Left renal pelvis (tissue), 4 donors: ENCODE measurements at places on chromosomes 2 and 18.

DNA sequence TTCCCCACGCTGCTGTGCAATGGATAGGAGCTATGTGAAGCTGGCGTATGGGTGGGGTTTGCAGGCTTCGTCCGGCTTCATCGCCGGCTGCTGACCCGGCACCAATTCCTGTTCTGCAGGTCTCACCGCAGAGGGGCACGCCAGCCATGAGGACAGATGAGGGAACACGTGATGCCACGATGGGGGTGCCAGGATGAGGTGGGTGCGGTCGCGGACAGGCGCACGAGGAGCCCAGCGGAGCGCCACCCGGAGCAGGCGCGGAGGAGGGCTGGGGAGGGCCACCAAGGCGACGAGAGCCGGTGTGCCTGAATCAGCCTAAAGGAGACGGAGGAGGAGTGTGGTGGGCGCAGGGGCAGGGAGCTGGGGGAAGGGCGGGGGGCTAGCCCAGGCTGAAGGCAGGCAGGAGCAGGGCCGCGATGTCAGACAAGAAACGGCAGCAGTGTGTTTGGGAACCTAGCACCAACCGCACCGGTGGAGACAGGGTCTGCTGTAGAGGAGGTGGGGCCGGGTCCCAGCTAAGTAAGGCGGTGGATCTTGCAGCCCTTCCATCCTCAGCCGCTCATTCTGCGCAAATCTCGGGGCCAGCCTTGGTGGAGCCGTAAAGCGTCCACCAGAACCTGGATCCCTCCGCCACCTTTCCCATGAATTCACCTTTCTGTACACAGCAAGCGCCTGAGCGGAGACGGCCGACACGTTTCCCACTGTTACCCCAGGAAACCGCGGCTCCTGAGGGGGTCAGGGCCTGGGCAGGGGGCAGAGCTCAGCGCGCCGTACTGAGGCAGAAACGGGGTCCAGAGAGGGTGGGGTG is 17.0 kb upstream of the CD8A start:
- DNase-seq, result peak; percentile 28

DNA sequence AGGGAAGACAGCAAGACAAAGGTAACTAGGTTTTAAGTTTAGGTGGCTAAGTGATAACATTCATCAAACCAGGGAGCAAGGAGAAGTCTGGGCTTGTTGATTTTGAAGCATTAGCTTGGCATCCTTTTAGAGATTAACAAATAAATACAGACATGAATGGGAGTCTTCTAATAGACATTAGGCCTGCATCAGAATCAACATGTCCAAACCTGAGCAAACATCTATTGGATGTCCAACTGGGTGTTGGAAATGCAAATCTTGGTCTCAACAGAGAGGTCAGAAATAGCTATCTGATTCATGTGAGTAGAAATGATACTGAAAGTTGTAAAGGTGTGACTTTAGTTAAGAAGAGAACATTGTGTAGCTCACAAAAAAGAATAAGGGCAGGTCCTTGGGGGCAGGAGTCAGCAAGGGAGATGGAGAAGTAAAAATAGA is 85.5 kb upstream of the RND3 start:
- no peak for DNase-seq

DNA sequence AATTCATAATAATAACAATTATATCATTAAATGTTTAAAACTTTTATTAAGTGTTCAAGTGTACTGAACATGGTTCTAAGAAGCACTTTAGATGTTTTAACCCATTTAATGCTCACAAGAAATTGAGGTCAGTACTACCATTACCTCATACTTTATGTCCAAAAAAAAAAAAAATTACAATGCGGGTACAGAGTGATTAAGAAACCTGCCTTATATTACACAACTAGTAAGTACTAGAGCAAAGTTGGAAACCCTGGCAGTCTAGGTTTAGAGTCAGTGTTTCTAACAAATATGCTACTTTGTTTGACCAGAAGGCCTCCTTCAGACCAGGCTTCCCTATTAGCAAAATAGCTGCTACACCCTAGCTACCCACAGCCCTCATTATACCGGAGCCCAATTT is 28.5 kb downstream of the PLEKHM3 start:
- DNase-seq, result no peak

- DNase-seq, result no peak
Measured at GRCh38 chr18:73563901-73564472, 583.6 kb downstream of the FBXO15 start.

- no peak for DNase-seq
Measured at GRCh38 chr2:221309892-221310583, 262.1 kb downstream of the EPHA4 start.

GRCh38 chr18:35144698-35145097 is 96.1 kb upstream of the ZNF397 start:
- DNase-seq, result no peak

GRCh38 chr2:186590759-186591505 is 1.1 kb downstream of the ITGAV start:
- DNase-seq, result no peak

DNA sequence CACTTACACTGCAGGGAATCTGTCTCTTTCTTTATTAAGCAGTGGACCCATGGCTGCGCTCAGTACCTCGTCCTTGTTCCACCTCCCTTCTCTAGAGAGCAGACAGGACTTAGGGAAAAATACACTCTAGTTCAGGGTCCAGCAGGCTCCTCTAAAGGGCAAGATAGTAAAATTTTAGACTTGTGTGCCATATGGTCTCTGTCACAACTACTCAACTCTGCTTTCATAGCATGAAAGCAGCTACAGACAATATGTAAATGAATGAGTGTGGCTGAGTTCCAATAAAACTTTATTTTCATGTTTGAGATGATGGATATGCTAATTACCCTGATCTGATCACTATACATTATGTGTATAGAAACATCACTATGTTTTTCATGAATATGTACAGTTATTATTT is 163.1 kb downstream of the BABAM2 start:
- DNase-seq, result no peak

- DNase-seq, result no peak
Measured at GRCh38 chr18:47985866-47986265, 55.4 kb upstream of the SMAD2 start.

DNA sequence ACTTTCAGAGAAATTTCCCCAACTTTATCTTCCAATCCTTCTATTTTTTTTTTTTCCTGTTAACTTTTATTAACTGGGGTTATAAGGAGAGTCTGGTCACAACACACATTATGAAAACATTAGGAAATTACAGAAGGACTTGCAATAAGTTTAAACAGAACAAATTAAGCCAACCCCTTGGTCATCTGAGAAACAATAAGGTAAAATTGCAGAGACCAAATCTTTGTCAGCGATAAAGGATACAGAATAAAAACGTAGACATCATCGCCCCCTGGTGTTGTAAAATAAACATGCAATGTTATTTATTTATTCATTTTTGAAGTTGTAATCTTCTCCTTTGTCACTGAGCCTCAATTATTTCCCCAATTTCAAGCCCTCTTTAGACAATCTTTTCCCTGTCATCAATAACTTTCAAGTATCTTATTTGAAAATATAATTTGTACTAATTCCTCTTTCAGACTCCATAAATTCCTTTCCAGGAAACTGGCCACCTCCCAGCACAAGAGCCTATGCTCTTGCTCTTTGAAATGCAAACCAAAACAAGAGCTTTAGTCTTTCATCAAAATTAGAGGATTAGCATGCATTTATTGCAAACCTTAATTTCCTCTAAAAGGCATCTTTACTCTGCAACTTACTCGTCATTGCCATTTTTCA is 19.5 kb downstream of the G6PC2 start:
- DNase-seq, result no peak

DNA sequence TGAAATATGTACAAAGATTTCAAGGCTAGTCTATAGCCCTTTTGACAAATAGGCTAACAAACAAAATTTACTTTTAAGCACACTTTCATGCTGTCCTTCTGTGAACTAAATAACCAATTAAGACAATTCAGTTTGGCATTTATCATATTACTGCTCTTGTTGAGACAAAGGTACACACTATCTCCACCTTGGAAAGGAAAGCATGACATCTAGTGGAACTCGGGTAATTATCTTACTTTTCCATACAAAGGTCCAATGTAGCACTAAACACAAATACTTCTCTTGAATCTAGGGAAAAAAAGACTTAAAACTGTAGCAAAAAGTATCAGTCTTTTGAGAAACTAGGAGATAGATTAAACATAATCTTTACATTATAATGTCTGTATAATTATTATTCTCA is 125.0 kb upstream of the CD226 start:
- no peak for DNase-seq

GRCh38 chr2:222575618-222576017 is 80.3 kb downstream of the FARSB start:
- no peak for DNase-seq

DNA sequence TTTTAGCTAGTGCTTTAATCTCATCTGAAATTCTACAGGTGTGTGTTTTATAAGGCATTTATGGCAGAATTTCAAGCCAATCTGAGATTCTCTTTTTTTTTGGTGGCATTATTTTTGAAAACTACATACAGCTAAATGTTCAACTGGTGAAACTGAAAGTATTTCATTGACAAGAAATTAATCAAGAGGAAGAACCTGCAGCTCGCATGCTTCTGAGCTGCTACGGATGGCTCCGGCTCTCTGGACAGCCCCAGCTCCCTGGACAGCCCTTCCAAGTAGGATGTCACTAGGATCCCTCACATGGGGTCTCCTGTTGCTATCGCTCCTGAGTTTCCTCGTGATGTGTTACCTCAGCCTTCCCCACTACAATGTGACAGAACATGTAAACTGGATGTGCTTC is 46.4 kb downstream of the AAK1 start:
- no peak for DNase-seq

GRCh38 chr2:239833269-239834109 is 191.7 kb downstream of the NDUFA10 start:
- no peak for DNase-seq

DNA sequence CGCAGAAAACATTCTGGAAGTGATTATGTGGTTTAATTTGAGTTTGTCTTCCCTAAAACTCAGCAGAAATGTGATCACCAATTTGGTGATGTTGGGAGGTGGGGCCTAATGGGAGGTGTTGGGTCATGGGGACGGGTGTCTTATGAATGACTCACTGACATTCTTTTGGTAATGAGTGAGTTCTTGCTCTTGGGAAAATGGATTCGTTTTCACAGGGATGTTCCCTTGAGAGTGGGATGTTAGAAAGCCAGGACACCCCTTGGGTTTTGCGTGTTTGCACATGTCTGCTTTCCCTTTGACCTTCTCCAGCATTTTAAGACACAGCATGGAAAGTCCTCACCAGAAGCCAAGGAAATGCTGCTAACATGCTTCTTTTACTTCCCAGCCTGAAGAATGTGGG is 321.5 kb upstream of the NT5C1B start:
- no peak for DNase-seq

DNA sequence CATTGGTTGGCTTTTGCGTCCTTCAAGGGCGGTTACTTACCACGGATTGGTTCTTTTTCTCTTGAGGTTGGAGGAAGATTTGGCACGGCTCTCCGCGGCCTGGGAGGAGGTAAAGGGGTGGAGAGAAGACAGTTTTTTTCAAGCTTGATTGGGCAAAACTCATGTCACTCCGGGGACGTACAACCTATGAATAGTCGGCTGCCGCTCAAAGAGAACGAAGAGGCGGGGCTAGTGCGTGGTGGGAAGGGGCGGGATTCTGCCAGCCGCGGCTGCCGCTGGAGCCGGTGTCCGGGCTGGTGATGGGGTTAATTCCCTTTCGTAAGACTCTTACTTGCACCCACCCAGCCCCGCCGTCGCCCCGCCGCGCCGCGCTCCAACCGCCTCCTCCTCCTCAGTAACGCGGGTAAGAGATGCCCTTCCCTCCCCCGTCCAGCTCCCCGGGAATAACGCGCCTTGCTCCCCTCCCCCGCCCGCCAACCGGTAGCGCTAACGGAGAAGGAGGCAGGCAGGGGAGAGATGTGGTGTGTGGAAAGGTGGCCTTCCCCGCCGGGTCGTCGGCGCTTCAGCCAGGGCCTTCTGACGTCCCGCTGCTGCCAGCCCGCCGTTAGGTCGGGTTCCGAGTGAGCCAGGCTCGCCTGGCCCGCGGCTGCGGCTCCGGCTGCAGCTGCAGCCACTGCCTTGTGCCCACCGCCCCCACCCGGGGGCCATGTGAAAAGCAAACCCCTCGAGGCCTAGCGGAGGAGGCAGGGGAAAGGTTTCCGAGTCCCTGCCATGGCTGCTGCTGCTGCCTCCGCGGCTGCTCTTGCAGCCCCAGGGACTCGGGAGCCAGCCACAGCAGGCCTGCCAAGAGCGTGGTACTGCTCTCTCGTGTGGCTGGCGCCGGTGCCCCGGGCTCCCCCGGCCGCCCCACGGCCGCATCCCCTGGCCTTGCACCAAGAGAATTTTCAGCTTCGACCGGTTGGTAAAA is at the start of gene R3HDM1:
Gene R3HDM1, plus strand, starts transcription at position 254 of the 967 bp plus-strand sequence. CDS start 73,362 bp downstream, outside the sequence.
- DNase-seq, result peak; percentile 100

- DNase-seq, result no peak
Measured at GRCh38 chr2:133326652-133327397, 241.4 kb downstream of the NCKAP5 start.

DNA sequence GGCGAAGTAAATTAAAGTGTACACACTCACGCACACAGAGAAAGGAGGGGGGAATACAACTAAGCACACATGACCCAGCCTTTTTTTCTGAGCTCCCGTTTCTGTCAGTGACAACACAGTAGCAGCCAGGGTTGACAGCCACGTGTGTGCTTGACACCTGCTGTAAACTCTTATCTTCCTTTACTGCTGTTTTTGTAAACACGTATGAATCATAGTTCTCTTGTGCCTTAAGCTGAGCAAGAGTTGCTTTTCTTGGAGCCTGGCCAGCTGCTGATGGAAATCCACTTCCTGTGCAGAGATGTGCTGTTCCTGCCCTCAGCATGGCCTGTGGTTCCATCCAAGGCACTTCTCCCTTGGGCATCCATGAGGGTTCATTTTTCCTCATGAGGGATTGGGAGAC is 561.9 kb downstream of the GALR1 start:
- DNase-seq, result no peak

- peak; percentile 53 for DNase-seq
Measured at GRCh38 chr2:212940816-212941215, 210.6 kb downstream of the IKZF2 start.

GRCh38 chr2:31196622-31197021 is 20.7 kb downstream of the CAPN14 start:
- DNase-seq, result no peak

DNA sequence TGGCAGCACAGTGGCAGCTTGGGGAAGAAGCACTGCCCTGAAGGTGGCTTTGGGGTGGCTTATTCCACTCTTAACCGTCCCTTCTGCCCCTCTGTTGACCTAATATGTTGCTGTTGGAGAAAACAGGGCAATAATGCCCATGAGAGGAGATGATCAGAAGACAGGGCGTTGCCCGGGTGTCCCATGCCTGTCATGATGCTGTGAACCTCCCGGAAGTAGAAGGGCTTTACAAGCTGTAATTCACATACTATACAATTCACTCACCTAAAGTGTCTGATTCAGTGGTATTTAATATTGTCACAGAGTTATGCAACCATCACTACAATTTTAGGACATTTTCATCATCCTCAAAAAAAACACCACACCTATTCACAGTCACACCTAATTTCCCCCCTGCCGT is 112.3 kb downstream of the FHOD3 start:
- DNase-seq, result no peak

DNA sequence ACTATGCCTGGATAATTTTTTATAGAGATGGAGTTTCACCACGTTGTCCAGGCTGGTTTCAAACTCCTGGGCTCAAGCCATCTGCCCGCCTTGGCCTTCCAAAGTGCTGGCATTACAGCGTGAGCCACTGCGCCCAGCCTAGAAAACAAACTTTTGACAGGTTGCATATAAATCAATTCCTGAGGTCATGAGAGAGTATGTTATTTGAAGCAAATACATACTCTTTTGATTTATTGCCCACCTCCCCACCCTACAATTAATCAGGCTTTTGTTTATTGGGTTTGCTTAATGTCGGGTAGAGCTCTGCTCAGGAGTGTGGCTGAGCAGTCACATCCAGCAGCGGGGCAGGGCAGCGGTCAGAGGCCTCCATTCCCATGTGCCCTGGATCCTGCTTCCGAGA is 37.9 kb upstream of the ASB1 start:
- DNase-seq, result no peak
